ENCODE measurements at places on chromosomes 1 and 21.
A peak's percentile ranks its signal among the peaks of the same experiment; 100 is the strongest.

- DNase-seq: no peak
These were observed 582.4 kb downstream of the LTN1 start for GRCh38 chr21:28410256-28410655.

GRCh38 chr1:89620664-89621063, 12.3 kb upstream of the LRRC8C start:
- no peak for DNase-seq

- no peak for DNase-seq
These were observed 69.1 kb upstream of the ABCG1 start for GRCh38 chr21:42149656-42150473.

DNA sequence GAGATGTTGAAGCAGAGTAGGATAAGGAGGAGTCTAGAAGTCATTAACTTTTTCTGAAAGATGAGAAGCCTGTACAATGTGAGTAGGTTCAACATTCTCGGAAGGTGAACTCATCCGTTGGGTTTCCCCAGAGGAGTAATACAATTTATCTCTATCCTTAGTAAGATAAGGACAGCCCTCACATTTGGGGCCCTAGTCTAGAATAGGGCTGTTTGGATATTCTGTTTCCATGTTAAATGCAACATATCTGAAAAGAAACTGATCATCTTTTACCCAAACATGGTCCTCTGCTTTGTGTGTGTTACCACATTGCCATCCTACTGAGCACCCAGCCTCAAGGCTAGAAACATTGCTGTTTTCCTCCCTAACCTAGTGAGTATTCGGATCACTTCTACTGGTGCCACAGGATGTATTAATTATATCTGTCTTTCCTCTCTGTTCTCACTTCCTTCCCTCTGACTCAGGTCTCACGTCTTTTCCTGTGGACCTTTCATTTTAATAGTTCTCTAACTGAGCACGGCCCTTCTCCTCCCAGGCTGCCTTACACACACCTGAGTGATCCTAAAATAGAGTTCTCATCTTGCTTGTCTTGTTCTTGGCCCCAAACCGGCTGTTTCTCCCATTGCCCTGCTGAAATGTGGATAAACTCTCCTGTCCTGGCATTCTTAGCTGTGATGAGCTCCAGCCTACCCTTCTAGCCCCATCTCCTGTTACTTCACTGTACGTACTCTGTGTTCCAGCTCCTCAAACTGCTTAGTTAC, 91.7 kb downstream of the CDC14A start:
- DNase-seq: no peak

DNA sequence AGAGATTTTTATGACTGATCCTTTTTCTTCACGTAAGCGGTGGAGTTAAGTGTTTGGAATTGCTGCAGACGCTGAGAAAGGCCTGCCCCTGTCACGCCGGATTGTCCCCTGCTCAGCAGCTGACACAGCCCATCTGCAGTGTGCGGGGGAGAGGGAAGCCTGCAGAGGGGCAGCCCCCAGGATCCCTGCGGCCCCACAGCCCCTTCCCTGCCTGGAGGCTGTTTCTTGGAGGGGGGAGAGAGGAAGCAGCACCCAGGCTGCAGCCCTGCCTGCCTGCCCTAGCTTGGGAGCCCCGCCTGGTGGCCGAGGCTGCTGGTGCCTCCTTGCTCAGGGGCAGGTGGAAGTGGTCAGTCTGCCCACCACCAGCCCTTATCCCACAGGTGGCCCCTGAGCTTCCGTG, 50.7 kb downstream of the PRDM16 start:
- DNase-seq: no peak

DNA sequence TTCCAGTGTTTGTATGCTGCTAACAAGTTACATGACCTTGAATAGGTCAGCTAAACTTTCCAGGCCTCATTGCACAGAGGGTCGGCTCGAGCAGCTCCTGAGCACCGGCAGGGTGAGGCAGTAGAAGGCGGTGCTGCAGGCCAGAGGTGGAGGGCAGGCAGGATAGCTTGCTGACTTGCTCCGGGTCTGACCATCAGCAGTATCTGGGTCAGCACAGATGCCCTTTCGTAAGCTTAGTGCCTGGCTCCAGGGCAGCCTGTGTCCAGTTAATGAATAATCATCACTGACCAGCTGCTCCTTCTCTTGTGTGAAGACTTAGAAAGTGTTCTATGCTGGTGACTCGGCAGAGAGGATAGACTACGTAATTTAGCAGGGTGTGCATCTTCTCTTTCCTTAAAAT, 6.9 kb downstream of the MAPKAPK2 start:
- no peak for DNase-seq

GRCh38 chr1:224454402-224455055, 19.9 kb upstream of the WDR26 start:
- no peak for DNase-seq

DNA sequence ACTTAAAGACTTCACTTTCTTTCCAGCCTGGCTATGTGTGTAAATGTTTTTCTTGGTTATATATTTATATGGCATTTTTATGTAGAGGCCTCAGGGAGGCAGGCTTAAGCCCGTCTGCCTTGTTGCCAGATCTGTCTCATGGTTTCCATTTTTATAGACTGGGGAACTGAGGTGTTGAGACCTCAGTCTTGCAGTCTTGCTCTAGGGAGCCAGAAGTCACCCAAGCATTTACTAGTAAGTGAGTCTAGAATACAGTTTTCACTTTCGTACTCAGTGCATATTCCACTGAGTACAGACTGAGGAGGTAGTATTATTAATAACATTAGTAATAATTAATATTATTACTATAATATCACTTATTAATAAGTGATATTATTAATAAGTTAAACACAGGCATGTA, 161.4 kb downstream of the UCK2 start:
- no peak for DNase-seq

DNA sequence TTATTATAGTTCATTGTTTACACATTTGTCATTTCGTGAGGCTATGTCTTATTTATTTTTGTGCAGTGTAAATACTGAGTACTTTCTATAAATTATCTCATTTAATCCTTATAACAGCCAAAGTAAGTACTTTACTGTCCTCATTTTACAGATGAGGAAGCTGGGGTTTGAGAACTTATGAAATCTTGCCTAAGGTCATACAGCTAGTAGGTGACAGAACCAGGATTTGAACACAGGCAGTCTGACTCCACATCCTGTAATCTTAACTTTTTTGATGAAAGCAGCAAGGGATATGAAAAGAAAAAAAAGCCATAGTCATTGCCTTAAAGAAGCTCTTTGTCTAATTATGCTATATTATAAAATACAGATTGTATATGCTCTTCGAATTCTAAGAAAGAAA, 107.1 kb upstream of the BMP8A start:
- DNase-seq: no peak

DNA sequence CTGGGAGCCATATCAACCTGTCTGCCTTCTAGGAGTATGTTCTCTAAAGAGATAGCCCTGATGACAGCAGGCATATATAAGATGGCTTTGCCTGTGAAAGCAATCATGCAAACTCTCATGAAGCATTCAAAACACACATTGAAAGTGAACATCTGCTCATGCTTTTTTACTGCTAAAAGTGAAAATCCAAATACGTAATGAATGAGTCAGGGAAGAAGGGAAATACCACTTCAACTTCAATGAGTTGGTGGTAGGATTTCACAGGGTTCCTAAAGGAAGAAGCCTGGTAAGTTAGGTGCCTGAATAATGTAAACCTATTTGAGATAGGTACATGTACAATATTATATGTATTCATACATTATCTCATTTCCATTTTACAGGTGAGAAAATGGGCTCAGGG, 50.5 kb upstream of the SLFNL1 start:
- DNase-seq: no peak

DNA sequence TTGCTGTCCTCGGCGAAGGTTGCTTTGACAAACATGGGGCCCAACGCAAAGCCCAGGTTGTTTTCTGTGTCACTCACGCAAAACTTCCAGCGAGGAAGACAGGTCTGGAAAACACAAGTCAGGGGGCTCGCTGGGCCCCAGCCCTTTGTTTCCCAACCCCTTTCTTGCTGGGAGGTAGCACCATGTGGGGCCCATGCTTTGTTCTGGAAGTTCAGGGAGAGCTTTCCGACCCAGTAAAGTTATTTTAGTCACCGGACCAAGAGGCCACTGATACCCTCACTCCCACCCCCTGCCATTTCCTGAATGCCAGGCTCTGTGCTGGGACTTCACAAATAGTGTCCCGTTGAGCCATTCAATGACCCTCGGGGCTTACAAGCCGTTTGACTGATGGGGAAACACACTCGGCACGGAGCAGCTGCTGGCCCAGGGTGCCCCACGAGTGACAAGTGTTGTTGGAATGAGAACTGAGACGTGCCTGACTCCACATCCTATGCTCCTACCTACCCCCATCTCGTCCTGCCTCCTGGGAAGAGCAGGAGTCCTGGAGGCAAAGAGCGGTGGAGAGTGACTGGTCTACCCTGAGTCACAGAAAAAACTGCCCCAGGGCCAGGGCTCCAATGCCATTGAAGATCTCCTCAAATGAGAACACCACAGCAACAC, 52.0 kb downstream of the ECE1 start:
- DNase-seq: no peak

DNA sequence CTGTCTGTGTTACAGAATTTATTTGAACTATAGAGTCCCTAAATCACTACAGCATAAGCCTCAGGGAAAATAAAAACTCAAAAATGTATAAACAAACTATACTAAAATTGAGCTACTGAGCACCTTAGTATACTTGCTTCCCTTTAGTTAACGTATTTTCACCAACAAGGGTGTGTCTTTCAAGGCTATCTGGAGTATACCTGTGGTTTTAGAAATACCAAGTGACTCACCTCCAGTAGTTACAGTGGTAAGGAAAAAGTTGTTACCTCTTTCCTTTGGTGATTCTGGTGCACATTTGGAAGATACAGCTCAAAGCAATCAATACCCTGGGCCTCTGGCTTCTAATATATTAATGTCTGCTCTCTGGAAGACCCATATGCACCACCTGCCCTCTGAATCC, 68.0 kb upstream of the C1orf105 start:
- no peak for DNase-seq

DNA sequence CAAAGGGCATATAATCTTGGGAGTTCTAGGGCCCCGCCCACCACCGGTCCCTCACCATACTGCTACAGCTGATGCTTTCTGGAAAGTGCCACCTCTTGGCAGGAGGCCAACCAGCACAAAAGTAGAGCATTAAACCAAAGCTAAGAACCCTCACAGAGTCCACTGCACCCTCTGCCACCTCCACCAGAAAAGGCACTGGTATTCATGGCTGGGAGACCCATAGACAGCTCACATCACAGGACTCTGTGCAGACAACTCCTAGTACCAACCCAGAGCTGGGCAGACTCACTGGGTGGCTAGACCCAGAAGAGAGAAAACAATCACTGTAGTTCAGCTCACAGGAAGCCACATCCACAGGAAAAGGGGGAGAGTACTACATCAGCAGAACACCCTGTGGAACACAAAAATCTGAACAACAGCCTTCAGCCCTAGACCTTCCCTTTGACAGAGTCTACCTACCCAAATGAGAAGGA, 10.8 kb downstream of the THEM4 start:
- DNase-seq: no peak

DNA sequence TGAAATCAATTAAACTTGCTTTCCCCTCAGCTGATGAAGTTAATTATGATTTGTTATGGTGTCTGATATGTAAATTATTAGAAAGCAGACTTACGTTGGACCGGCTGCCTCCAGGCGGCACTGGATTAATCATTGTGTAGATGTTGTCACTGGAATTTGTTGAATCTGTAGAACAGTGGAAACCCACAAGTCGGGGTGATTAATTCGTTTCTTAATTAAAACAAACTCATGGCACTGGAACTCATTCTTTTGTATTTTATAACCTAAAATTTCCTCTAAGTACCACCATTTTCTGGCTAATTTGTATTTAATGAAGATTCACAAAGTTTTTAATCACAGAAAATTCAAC, 39.0 kb downstream of the MRPL37 start:
- no peak for DNase-seq

- no peak for DNase-seq
These were observed 35.0 kb upstream of the FAM89A start for GRCh38 chr1:231075020-231075419.

- DNase-seq: no peak
These were observed 8.1 kb upstream of the ZNF687 start for GRCh38 chr1:151273924-151274466.

- DNase-seq: no peak
These were observed 77.6 kb upstream of the CD34 start for GRCh38 chr1:207988326-207989165.

GRCh38 chr1:242651817-242652216, 127.3 kb upstream of the PLD5 start:
- DNase-seq: no peak

- no peak for DNase-seq
These were observed 152.2 kb downstream of the CLEC20A start for GRCh38 chr1:178344513-178345091.

- peak; percentile 21 for DNase-seq
These were observed 7.9 kb downstream of the KIF21B start for GRCh38 chr1:201015551-201016091.

DNA sequence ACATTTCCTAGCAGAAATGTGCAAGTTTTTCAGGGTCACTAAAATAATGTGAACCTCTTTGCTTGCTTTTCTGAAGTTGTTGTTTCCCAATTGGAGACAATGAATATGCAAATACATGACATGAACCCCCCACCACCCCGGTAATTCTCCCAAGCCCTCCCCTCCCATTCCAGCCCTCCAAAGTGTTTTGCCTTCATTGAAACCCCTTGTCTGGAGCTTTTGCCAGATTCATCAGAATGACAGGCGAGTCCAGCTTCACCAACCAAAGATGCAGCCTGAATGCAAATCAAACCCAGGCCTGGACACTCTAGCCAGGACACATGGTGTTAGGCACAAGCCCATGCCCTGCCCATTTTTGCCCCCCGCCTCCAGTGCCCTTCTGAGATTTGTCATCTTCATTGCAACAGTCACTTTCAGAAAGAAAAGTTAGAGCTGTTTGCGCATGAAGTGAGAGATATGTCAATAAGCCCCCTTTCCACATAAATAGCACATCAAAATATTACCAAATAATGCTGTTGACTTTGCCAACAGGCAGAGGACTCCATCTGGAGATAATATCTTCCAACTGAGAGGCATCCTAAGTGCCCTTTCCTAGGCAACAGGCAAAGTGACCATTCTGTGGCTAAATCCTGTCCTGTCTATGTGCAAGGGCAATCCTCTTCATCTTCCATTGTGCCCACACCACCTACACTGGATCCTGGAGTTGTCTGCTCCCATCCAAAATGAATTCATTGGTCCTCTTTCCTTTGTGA, 145.6 kb upstream of the NFIA start:
- no peak for DNase-seq

All from hematopoietic multipotent progenitor cell treated with erythropoietin and hydrocortisone succinate and interleukin-3 and kit ligand, for 15 days (in vitro differentiated cells).